ENCODE measurements at places on chromosomes 2 and 18.
A peak's percentile ranks its signal among the peaks of the same experiment; 100 is the strongest.

GRCh38 chr2:11812466-11813248, 66.2 kb downstream of the LPIN1 start:
- DNase-seq, result no peak

- DNase-seq, result no peak
These were observed 234.8 kb downstream of the DSEL start for GRCh38 chr18:67281746-67282145.

GRCh38 chr2:8267048-8267447, 414.8 kb upstream of the ID2 start:
- DNase-seq, result no peak

- DNase-seq, result peak; percentile 3
These were observed 1.1 kb downstream of the NPC1 start for GRCh38 chr18:23585007-23585871.

DNA sequence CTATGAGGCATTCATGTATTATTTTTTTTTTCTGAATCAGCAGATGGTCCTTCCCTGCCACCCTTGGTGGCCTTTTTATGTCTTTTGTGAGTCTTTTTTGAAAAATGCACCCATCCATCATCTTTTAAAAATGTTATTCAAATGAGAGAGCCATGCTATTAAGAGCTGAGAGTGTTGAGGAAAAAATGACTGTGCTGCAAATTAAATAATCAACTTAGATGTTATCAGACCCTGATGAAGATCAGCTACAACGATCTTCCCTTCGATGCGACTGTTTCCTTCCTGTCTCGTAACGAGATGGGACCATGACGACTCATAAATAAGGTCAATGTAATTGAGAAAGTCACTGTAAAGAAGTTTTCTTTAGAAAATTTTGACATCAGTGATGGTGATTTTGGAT, 44.4 kb downstream of the TRIB2 start:
- no peak for DNase-seq

DNA sequence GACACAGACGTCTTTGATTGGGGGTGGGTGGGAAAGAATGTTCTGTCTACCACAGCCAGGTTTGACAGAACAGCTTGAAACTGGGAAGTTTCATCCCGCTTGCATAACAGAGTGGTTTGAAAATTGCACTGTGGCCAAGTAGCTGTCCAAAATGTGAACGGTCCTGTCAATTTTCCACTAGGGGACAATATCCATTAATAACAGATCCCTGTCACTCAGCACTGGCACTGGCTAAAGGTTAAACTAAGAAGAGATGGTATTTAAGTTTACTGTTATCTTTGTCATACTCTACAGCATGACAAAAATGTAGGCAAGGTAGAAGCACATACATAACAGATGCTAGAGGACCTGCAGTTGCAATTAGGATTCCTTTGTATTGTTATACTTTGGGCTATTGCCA, 55.6 kb upstream of the ACMSD start:
- DNase-seq, result no peak

DNA sequence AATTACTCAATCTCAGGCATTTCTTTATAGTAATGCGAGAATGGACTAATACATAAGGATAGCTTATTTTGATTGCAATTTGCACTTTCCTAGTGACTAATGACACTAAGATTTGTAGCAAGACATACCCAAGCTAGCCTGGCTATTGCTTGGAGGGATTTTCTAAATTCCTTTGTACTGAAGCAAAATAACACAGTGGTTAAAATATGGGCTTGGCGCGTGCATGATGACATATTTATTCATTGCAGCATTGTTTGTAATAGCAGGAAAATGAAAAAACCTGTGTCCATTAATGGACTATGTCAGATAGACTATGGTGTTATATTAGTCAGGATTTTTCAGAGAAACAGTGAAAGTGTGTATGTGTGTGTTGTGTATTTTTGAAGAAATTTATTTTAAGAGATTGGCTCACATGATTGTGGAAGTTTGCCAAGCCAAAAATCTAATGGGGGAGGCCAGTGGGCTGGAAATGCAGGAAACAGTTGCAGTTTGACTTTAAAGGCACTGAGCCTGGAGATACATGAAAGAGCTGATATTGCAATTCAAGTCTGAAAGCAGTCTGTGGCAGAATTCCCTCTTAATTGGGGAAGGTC, 16.7 kb upstream of the LAPTM4A start:
- no peak for DNase-seq

DNA sequence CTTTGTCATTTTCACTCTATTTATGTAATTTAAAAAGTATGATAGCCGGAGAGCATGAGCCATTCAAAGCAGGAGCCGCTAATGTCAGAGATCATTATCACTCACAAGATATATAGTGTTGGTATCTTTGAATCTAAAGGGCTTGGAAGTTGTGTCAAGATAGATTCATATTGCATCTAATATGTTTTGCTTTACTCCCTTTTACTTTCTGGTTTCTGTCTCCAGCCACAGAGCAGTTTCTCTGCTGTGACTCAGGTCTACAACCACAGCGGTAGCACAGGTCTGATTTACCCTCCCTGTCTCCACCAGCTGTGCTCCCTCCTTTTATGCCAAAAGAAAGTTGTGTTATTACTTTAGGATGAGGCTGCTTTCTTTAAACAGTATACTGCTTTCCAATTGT, 424.0 kb downstream of the ARHGAP15 start:
- no peak for DNase-seq

GRCh38 chr2:41943159-41943558, 104.7 kb upstream of the PKDCC start:
- DNase-seq, result no peak

DNA sequence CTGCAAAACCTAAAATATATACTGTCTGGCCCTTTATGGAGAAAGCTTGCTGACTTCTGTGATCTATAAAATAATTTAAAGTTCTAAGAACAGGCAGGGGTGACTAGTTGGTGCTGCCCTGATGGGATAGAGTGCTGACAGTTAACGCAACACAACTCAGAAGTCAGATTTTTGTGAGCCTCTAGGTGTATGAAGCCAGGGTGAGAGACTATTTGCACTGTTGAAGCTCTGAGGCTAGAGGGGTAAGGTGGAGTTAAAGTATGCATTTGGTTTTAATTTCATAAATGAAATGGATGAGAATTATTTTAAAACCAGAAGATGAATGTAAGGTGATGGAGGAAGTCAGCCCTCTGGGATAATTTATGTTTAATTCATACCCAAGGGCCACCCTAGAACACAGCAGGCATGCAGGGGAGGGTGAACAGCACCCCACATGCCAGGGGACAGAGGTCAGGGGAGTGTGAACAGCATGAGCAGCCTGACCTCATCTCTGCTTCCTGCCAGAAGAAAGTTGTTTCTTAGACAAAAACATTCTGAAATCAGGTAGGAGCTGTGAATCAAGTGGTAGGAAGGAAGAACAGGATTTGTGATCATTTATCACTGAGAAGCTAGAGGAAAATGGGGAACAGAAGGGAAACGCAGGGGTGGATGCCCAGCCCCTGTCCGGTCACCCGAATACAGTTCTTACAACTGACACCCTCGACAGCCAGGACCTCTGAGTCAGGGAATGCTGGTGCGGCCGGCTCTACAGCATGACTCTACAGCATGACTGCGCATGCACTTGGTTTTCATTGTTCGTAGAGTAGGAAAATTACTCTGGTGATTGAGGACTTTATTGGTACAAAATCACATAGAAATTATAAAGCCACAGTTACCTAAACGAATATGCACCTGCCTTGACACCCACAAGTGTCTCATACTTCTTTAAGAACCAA, 93.1 kb downstream of the MBP start:
- no peak for DNase-seq

GRCh38 chr18:12630136-12630535, 27.8 kb downstream of the SPIRE1 start:
- no peak for DNase-seq

GRCh38 chr2:35714883-35715282, 640.7 kb upstream of the CRIM1 start:
- no peak for DNase-seq

GRCh38 chr18:54769526-54770464, 58.5 kb upstream of the RAB27B start:
- DNase-seq, result no peak

DNA sequence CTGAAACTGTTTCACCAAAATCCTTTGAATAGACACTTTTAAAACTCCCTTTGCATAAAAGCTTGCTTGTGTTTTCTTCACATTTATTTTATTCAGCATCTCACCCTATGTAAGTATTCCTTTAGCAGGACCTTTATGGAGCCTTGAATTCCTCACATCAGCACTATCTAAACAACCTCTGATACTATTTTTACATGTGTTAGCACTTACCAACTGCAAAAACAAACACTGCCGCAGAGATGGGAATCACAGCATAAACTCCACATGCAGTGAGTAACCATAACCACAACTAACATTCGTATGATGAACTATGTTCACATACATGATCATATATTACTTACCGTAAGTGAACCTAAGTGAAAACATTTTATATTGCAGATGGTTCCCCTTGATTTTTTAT, 15.4 kb downstream of the FBXO15 start:
- DNase-seq, result no peak

- DNase-seq, result no peak
These were observed 36.9 kb downstream of the ATP9B start for GRCh38 chr18:79106084-79106483.

DNA sequence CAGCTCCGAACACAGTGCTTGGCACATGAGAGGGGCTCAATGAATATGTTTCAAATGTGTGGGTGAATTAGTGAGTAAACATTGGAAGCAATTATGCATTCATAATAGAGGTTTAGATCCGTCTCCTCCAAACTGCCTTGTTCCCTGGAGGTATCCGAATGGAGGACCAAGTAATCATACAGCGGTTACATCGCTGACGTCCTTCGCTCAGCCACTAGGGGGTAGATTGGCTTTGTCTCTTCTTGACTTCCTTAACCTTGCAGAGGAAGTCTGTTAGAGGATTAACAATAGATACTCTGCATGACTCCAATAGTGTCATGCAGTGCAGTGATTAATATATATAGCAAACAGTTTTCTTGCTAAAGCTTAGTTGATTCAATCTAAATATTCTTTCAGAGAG, 517.0 kb downstream of the PTPRM start:
- no peak for DNase-seq

- DNase-seq, result no peak
These were observed 57.4 kb downstream of the ATIC start for GRCh38 chr2:215369181-215369760.

DNA sequence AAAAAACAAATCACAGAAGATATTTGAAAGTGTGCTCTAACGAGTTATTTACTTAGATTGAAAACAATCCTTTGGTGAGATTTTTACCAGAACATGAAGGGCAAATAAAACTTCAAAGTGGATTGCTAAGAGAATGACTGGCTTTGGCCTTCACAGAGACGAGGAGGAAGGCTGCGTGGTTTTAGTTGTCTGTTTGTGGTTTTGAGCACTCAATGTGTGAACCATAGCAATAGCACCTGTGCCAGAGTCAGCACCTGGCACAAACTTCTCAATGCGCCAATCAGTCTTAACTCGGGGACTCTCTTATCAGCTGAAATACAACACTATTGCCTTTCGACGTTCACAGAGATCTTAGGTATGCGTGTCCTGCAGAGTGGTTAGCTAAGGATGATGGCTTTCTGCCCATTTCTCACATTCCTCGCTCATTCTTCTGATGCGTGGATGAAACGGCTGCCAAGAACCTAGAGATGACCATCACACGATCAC, 70.0 kb downstream of the MBP start:
- DNase-seq, result peak; percentile 88

- no peak for DNase-seq
These were observed 221.9 kb downstream of the NDUFA10 start for GRCh38 chr2:239803102-239803765.

- DNase-seq, result no peak
These were observed 434.5 kb upstream of the KLHL29 start for GRCh38 chr2:22950431-22950830.

DNA sequence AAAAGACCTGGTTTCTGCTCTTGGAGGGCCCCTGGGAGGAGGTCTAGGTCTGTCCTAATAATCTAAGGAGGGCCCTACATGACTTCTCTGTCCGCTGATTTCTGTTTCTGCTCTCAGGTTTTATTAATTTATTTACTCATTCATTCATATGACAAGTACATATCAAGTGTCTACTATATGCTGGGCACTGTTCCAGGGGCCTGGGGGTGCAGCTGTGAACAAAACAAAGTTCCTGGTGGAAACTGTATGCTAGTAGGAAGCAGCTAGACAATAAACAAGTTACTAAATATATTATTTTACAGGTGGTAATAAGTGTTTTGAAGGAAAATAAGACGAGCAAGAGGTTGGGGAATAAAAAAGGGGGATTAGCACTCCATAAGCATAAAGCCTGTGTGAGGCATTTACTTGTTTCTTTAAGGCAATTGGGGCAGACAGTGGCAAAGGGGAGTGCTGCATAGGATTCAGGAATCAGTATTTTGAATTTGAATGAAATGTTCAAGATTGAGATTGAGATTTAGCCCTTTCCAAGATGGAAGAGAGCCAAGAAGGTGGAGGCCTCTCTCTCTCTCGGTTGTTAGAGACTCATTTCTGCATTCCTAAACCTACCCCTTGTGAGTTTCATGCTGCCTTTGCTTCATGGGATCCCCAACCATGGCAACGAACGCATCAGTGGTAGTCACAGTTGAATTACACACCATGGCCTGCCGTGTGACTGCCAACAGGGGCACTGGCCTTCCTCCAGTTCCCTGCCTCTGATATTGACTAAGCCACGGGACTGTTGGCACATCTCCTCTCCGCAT, 28.3 kb downstream of the DRC1 start:
- DNase-seq, result no peak

GRCh38 chr2:220847589-220847988, 724.5 kb downstream of the EPHA4 start:
- DNase-seq, result no peak

DNA sequence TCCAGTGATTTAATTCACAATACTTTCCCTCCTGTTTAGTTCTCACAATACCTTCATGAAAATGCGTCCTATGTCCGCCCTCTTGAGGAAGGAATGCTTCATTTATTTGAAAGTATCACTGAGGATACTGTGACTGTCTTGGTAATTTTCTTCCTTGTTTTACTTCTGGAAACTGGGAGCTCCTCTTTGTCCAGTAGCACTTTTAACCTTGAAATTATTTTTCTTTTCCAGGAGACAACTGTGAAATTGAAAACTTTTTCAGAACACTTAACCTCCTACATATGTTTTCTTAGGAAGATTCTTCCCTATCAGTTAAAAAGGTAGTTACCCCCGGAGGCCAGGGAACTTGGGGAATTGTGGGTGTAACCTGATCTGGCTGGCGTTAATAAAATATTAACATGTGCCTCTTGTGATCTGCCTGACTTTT, 58.9 kb upstream of the STON1 start:
- no peak for DNase-seq

DNA sequence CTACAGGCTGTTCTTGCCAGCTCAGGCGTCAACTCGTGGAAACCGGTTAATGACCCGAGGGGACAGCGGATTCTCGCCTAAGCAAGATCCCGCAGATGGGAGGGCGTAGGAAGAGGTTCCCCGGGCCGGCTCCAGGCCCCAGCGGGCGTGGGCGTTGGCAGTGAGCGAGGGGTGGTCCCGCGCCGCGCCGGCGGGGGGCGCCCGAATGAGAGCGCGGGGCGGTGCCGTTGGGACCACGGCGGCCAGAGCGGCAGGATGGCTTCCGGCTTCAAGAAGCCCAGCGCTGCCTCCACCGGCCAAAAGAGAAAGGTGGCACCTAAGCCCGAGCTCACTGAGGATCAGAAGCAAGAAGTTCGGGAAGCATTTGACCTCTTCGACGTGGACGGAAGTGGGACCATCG, at the start of gene CETN1:
Gene CETN1 (plus strand): TSS at position 227 of the 400 bp plus-strand sequence. CDS start 29 bp downstream, at position 256.
- DNase-seq, result no peak

GRCh38 chr2:143246815-143247744, 117.9 kb downstream of the ARHGAP15 start:
- DNase-seq, result peak; percentile 57

- no peak for DNase-seq
These were observed 13.8 kb upstream of the DSC3 start for GRCh38 chr18:31056296-31056695.

Measured in CD4-positive, alpha-beta T cell treated with Interleukin-6 at 100 ng/mL for 8 hours (primary cell).